ENCODE measurements at places on chromosomes 5 and 9.

- no peak for DNase-seq
Observed at GRCh38 chr5:109612278-109612905, 77.3 kb upstream of the MAN2A1 start.

DNA sequence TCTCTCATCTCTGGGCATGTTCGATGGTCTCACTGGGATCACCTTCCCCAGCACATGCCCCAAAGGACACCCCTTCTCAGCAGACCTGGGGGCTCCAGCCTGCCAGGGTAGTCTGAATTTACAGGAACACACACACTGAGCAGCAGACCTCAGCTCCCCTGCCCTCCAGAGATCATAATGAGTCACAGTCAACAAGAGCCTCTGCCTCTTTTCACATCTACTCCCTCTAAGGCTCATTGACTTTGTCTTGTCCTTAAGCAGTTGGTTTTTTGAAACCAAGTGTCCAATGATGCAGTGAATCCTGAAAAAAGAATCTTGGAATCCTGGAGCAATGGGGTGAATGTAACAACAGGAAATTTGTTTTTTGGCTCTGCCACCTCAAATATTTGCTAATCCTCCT, 20.8 kb downstream of the GABBR2 start:
- DNase-seq, result no peak

GRCh38 chr5:157533011-157533481, 42.5 kb downstream of the ADAM19 start:
- DNase-seq, result no peak

GRCh38 chr5:159727167-159727566, 189.1 kb upstream of the ADRA1B start:
- no peak for DNase-seq

DNA sequence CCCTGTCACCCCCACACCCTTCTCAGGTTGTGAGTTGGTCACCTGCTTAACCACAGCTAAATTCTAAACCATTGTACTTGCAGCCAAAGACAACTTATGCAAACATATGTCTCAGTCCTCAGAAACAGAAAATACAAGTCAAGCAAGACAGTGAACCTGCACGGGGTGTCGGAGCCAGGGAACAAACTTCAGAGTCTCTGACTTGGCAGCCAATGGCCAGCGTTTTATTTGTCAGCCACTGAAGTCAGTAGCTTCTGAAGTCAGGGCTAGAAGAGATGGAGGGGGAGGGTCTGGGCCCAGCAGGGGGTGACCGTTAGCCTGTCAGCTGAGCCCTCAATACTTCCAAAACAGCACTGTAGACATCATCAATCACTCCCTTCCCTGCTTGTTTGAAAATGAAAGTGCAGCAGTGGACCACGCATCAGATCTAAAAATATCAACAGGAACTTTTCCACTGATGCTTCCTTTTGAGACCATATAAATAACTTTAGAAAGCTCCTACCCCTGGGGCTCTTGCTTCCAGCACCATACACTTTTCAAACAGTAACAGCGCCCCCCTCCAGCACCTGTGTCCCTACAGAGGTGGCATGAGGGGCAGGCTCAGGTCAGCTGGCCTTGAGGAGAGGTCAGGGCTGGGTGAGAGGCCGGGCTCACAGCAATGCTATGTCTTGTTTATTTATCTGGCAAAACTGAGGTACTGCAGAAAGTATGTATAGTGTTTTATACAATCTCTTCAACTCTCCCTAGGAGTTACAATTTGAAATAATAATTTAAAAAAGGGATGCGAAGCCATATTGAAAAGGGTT, 142.5 kb downstream of the ACER2 start:
- no peak for DNase-seq

GRCh38 chr5:141958113-141958512, at the start of gene PCDH12:
TSS of gene PCDH12 (minus strand) at chr5:141958202. CDS start at chr5:141957851, 351 bp downstream.
- no peak for DNase-seq

DNA sequence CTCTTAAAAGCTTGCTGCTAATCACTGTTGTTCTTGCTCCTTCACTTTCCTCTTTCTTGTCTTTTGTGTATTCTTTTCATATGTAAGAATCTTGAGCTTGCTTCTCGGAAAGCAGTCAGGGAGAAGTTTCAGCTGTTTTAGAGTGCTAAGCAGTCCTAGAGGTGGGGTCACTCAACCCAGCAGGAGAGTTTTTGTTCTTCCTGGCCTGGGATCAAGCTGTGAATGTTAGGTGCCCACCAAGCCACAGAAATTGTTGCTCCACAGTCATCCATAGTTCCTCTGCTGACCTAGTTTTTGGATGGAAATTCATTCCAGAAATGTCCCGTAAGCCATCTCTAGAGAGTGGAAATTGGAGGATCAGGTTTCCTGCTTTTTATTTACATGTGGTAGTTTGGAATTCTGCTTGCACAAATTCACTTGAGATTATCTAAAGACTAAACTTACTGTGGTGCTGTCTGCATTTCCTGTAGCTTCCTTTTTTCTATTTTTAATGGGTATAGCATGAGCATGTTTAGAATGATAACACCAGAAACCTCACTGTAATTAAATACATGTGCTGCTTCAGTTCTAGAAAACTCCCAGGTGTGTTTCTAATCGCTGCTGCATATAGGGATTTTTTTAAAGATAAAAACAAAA, 108.7 kb downstream of the MAST4 start:
- DNase-seq, result no peak

- DNase-seq, result peak; percentile 43
Observed at GRCh38 chr5:54985301-54986268, at the start of gene ESM1. TSS of gene ESM1 (minus strand) at chr5:54985593. CDS start at chr5:54985517, 76 bp downstream.

- no peak for DNase-seq
Observed at GRCh38 chr9:114016629-114017423, 61.3 kb downstream of the AMBP start.

- DNase-seq, result no peak
Observed at GRCh38 chr5:59139695-59140094, 556.8 kb downstream of the RAB3C start.

DNA sequence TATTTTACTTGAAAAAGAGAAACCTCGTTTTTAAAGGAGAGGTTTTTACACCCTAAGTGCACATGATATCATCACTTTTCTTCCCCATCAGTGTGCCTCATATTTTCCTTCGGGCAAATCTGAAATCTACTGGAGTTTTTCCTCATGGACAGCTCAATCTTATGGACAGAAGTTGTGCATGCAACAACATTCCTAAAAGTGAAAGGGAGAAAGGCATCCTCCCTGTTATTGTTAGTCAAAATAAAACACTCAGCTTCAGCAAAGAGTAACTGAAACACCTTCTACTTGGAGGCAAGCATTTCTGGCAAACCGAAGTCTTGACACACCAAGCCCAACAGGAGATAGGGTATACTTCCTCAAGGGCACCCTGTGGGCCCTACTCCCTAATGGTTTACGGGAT, 217.9 kb downstream of the BNC2 start:
- DNase-seq, result no peak

- DNase-seq, result no peak
Observed at GRCh38 chr9:86626802-86627201, 272.6 kb upstream of the TUT7 start.

GRCh38 chr9:78856144-78856543, 559.2 kb downstream of the PSAT1 start:
- DNase-seq, result no peak

DNA sequence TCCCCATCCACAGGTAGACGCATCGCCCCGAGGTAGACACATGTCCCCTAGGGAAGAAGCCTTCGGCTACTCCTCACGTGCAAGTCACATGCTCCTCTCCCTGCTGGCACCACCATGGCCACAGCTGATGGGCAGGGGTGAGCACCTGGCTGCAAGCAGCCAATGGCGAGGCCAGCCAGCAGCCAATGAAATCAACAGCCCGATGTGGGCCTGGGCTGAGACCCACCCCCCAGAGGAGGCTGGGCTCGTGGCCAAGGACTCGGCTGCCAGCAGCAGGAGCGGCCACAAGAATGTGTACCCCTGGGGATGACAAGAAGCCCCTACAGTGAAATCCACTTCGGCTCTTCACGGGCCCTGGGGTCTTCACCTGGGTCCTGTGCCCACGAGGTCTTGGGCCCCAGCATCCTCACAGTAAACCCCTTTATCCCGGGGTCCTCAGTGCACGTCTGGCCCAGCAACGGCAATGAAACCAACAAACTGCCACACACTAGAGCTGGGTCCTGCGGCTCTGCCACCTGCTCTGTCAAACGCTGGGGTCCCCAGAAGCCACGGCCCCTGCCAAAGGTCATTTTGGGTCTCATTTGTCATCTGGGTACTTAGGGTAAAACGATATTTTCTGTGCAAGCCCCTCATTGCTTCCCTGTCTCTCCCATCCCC, 22.1 kb upstream of the PTGES start:
- no peak for DNase-seq

DNA sequence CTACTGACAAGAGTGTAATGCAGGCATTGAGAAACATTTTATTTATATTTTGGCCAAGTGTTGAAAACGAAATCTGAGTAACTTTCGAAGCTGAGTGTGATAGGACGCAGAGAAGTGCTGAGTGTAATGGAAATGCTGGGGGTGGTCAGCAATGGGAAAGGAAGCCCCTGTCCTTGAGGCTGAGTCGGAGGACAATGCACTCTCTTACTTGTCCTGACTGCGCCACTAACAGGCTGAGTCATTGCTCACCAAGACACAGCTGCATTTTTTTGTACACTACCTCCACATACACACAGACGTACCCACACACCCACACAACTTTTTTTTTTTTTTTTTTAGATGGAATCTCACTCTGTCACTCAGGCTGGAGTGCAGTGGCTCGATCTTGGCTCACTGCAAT, 637.7 kb downstream of the SLCO4C1 start:
- no peak for DNase-seq

- no peak for DNase-seq
Observed at GRCh38 chr5:53239301-53239990, 129.9 kb upstream of the MOCS2 start.

- no peak for DNase-seq
Observed at GRCh38 chr5:115257981-115258380, 4.7 kb downstream of the PGGT1B start.

- DNase-seq, result no peak
Observed at GRCh38 chr9:87650611-87651295, 75.2 kb upstream of the CTSL start.

DNA sequence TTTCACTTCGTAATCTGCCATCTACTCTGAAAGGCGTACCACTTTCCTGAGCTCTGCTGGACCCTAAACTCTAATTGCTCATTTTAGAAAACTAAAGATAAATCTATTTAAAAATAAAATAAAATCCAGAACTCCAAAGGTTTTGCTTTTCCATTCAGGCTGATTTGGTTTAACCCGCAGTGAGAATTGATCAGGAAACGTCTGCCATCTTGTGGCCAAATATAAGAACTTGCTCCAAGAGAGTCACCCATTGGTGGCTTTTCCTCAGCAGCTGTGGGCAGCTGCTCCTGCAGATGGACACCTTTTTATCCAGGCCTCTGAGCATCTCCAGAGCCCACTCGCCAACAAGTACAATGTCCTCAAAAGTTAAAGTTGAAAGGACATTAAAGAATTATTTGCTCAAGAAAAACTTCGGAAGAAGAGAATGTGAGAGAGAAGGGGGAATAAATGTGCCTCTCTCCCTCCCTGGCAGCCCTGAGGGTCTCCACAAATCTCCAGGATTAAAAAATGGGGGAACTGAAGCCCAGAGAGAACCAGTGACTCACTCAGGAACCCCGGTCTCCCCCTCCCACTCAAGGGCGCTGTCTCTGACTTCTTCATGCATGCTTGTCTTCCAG, 4.1 kb downstream of the SAXO1 start:
- peak; percentile 17 for DNase-seq

DNA sequence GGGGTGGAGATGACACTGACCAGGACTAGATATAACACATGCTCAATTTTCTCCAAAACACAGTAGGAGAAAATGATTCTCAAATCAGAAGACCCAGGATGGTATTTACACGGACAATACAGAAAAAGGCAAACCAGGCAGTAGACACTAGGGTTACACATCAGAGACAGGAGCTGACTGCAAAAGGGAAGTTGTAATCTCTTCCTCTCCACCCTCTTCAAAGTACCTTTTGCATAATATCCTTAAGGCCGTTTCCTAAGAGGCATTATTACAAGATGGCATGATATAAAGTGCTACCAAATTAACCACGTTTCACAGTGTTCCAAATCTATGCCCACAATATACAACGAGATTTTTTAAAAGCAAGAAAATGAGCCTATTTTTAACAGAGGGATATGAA, 39.2 kb downstream of the YIPF5 start:
- no peak for DNase-seq

DNA sequence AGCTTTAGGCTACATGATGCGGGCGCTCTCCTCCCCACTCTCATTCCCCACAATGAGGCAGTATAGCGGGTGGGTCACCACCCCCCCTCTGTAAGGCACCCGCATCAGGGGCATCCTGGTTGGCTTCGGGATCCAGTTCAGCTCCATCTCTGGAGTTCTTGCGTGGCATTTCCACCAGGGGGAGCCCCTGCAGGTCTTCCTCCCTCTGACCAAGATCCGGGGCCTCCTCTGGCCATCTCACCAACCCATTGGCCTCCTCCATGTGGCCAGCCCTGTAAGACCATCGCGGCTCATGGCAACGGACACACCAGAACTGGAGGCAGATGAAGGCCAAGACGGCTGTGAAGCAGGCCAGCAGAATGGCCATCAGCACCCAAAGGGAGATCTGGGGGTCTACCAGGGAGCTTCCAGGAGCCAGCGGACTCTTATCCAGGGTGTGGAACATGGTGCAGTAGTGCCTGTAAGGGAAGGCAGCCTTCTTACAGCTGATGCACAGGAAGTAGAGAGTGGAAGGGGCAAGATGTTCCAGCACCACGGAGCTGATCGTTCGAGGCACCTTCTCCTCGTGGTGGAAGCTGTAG, 77.0 kb downstream of the CYFIP2 start:
- DNase-seq, result no peak

GRCh38 chr5:136182618-136183017, 10.3 kb downstream of the SMIM32 start:
- DNase-seq, result no peak

GRCh38 chr5:140090251-140090650, 23.7 kb upstream of the PURA start:
- no peak for DNase-seq

GRCh38 chr9:97721396-97721795, 24.3 kb upstream of the XPA start:
- DNase-seq, result no peak

DNA sequence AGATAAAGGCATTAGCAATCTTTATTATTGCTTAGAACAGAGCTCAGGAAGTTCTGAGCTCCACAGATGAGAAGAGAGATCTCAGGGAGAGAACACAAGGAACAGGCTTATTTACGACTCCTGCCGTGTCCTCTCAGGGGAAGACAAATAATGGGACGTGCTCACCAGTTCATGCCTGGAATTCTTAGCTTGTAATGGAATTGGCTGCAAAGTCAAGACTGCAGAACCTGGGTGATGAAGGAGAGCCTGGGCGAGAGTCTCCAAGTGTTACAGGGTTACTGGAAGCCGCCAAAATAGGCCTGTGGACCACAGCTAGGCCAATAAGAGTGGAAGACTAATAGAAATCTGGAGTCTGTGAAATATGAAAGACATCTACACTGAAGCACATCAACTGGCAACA, 174.5 kb upstream of the ADAMTSL1 start:
- DNase-seq, result no peak

GRCh38 chr5:125348221-125348692, 601.8 kb upstream of the ZNF608 start:
- DNase-seq, result no peak

GRCh38 chr9:91075279-91075678, 273.7 kb downstream of the SYK start:
- no peak for DNase-seq

- no peak for DNase-seq
Observed at GRCh38 chr5:68159224-68159951, 56.2 kb upstream of the PIK3R1 start.
